ENCODE measurements at places on chromosomes 3 and 15. TPM values are rescaled to one million over a fixed set of nuclear protein-coding genes. Genes with fewer than 3 reads are reported as not detected.

KBTBD8 gene
- total RNA-seq: 0.35 TPM

PARP15 gene
- 0.33 TPM for total RNA-seq

C3orf22 gene
- total RNA-seq: 0.30 TPM

ERICH6 gene
- total RNA-seq: not detected

TPRG1 gene
- total RNA-seq: 4.4 TPM

GREM1 gene
- 0.11 TPM for total RNA-seq

USP19 gene
- 49.4 TPM for total RNA-seq

NOX5 gene
- 0.23 TPM for total RNA-seq

GRCh38 chr3:102148598-102149337 lies 286.0 kb upstream of the ZPLD1 start:
- DNase-seq: no peak

- DNase-seq: no peak
Observed at GRCh38 chr3:49668414-49668797, 5.7 kb upstream of the APEH start.

DNA sequence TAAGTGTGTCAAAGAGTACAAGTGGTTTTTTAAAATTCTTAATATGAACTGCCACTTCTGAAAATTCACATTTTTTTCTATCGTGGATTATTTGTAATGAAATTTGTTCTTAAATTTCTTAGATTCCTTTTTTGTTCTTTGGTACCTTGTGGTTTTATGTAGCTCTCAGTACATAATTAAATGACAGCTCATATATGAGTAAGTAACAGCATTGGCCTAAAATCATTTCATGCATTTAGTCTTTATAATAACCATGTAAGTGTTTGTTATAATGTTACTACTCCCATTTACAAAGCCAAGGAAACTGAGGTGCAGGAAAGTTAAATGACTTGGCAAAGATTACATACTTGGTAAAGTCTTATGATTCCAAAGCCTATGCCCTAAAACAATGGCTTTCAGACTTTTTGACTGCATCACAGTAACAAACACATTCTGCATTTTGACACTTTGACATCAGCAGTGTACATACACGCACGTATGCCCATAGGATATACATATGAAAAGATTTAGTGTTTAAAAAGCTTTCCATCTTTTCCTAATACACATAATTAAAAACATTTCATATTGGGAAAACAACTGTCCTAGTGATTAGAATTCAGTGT lies 14.9 kb downstream of the SPRED1 start:
- DNase-seq: no peak

DNA sequence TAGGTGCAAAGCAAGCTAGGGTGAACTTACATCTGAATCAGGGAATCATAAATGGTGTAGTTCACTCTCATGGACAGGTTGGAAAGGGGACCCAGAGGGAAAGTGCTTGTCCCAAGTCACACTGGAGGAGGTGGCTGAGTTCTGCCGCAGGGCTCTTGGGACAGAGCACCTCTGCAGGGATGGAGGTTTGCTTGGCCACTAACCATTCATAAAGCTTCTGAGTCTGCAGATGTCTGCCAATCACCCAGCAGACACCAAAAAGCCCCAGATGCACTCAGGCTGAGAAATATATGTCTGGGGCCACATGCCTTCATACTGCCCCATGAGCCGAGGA lies 17.9 kb upstream of the RTP2 start:
- DNase-seq: no peak

- DNase-seq: no peak
Observed at GRCh38 chr3:10723991-10724390, 92.0 kb upstream of the SLC6A11 start.

GRCh38 chr3:98801043-98801747 lies 38.1 kb downstream of the ST3GAL6 start:
- no peak for DNase-seq

DNA sequence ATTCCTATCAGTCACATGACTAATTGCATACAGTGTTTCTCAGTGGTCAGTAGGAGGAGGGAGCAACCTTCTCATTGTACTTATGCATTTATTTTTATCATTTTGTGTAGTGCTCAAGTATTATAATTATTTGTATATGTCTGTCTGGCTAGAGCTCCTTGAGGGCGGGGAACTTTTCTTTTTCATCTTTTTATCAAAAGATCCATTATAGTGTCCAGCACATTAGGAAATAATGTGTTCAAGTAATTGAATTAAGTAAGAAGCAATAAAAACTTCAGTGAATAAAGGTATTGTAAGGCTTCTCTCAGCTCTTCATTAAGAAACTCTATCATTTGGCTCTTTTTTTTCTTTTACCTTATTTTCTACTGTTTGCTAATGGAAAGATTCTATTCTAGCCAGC lies 18.8 kb downstream of the FGF7 start:
- no peak for DNase-seq

DNA sequence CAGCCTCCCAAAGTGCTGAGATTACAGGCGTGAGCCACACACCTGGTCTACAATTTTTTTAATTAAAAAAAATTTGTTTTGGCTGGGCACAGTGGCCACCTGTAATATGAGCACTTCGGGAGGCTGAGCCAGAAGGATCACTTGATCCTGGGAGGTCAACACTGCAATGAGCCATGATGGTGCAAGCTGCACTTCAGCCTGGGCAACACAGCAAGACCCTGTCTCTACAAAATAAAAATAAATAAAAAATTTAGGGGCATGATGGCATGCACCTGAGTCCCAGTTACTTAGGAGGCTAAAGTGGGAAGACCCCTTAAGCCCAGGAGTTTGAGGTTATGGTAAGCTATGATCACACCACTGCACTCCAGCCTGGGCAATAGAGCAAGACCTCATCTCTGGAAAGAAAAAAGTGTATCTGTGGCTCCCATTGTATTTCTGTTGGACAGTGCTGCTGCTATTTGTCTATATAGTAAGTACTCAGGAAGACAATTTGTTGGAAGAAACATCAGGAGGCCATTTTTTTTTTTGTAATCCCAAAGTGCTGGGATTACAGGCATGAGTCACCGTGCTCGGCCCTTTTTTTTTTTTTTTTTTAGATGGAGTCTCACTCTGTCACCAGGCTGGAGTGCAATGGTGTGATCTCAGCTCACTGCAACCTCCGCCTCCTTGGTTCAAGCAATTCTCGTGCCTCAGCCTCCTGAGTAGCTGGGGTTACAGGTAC lies 27.5 kb upstream of the SH3BP5 start:
- no peak for DNase-seq

DNA sequence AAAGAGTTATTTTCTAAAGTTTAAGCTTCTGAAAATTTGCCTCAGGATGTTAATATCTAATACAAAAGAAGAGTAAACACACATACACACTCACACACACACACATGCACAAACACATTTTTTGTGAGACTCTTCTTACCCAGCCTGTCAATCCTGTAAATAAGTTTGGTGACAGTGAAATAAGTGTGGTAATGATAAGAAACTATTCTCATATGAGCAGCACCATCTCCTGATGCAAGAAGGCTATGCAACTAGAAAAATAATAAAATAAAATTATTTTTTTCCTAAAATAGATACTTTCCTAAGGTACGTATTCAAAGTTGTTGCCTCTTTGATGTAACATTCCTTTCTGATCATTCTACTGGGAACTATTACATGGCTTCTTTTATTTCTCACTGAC lies 155.1 kb downstream of the MECOM start:
- DNase-seq: no peak

- DNase-seq: peak; percentile 33
Observed at GRCh38 chr3:42117175-42118008, 26.2 kb downstream of the TRAK1 start.

DNA sequence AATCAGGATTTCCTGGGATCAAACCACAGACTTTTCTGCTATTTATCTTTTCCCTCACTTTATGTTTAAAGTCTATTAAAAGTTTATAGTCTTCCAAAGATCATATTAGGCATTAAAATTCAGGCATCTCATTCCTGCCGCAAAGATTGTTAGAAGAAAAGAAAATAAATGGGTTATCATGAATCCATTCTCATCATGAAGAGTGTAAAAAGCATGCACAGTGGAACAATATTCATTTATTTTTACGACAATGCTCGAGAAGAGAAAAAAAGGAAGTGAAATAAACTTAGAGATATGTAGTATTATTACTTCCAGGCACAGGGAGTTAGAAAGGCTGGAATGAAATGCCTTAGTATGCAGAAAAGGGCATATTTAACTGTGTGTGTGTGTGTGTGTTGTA lies 213.7 kb upstream of the PLSCR5 start:
- no peak for DNase-seq

DNA sequence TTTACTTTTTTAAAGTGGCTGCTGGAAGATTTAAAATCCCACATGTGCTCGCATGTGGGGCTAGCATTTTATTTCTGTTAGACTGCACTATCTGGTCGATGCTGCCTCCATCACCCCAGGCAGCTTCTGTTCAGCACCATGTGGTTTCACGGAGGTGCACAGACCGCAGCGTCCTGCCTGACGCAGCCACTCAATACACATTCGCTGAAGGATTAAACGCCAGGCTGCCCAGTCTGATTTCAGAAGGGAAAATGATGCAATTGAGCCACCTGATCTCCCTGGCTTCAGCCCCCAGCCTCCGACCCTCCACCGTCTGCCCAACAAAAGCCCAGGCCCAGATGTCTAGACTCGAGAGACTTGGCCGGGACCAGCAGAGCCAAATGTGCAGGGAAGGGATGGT lies 84.5 kb downstream of the MEGF11 start:
- no peak for DNase-seq

DNA sequence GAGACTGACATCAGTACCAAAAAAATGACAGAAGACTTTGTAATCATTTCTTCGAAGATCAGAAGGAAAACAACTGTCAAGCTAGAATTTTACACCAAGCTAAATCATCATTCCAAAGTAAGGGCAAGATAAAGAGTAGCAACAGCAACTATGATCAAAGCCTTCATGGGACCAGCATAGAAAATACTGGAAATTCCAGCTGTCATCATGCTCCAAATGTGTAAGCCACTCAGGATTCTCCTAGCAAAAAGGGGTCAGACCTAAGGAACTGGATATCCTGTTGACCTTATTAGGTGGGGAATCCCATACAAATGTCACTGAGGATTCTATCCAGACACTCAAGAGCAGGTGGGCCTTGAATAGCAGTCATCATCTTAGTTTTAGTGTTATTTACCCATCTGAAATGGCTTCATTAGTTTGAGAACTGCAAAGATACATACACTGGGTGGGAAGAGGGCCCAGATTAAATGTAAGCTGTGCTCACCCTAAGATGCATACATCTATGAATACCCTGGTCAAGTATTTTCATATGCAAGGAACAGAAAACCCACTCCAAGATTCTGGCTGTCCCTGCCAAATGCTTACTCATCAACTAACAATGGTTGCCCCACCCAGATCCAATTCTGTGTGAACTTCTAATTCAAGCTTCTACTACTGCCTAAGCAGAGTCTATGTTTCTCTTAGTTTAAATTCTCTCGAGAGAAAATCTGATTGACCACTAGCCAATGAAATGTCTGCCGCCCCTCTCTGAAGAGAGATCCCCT lies 33.5 kb downstream of the CLDN18 start:
- DNase-seq: no peak

DNA sequence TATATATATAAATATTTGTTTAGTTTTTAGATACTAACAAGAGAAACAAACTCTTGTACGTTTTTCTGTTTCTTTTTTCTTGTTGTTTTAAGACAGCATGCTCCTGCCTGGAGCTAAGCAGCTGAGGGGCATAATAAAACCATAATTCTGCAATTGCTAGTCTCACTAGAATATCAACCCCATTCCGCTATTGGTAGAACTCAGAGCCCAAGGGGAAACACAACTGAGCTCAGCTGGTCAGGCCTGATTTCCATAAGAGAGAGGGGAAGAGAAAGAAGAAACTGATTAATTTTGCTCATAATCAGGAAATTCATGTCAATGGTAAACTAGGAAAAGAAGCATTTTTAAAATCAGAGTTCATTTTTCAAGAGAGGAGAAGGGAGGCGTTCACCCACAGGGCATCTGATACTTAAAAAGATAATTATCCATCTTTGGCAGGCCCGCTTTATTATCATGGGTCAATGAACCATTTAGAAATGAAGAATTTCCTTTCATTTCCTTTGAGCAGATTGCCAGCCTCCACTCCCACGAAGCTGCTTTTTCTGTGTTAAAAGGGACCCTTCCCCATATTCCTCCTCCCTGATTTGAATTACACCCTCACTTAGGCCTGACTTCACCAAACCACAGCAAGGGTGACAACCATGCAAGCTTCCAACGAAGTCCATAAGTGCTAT lies 965.3 kb upstream of the CFAP20DC start:
- DNase-seq: no peak

- DNase-seq: no peak
Observed at GRCh38 chr15:88714782-88715372, 76.1 kb downstream of the ISG20 start.

DNA sequence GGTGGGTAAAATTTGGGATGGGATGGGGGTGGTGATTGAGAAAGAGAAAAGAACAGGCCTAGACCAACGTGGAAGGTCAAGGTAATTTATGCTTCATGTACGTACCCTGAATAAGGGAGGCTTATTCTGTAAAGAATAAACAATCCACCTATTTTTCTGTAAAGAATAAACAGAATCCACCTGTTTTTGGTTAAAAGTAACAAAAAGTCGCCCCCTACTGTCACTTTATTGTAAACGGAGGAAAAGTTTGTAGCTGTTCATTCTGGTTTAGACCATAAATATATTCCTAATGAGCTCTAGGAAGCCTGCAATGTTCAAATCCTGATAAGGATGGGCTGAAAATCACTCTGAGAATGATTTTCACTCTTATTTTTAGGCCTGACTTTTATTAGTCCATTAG lies 23.5 kb upstream of the SQOR start:
- DNase-seq: no peak

DNA sequence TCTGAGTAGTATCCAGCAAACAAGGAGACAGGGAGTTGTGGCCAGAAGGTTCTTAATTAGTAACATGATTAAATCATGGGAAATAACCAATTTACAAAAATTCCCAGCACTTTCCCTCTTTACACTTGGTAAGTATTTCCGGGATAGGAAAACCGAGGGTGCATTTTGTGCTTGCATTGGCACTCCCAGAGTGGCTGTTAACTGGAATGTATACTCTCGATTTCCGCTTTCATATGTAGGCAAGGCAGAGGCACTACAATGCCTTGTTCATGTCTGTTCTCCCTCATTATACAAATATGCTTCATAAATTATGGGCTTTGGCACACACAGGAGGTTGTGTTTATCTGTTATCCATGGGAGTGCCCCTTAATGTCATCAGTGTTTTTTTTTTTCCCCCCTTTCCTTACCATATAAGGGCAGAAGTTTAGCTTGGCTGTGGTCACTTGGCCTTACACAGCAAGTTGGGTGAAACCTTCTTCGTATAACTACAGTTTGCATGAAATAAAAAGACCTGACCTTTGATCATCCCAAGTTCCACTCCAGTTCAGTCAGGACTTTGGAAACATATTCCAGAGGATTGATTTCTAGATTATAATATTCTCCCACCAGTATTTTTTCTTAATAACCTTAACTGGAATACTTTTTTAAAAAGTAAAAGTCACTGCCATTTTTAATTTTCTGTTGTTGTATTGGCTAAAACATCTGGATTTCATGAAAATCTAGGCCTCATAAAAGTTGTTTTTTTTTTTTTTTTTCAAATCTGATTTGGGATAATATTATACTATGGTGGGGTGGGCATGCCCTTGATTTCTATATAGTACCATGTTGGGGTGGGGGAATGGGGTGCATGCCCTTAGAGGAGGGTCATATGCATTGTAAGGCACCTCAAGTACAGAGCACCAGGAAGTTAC lies 8.9 kb downstream of the TPM1 start:
- DNase-seq: no peak

GRCh38 chr15:76204109-76204845 lies 107.0 kb downstream of the ETFA start:
- no peak for DNase-seq

- DNase-seq: no peak
Observed at GRCh38 chr15:96406701-96407100, 76.2 kb downstream of the NR2F2 start.

GRCh38 chr3:12300137-12300536 lies 11.3 kb downstream of the PPARG start:
- DNase-seq: no peak

- DNase-seq: no peak
Observed at GRCh38 chr3:50648944-50649343, 25.8 kb upstream of the DOCK3 start.
